Stimulated activated CD4-positive, alpha-beta T cell treated with anti-CD3 and anti-CD28 coated beads, TNF-alpha, amount 100 ng/mL, for 1 hour (primary cell): ENCODE measurements at places on chromosomes 2 and 18.

- no peak for DNase-seq
These were observed 72.7 kb upstream of the SPRED2 start for GRCh38 chr2:65504814-65505697.

GRCh38 chr2:7012141-7012764 is 95.0 kb downstream of the RNF144A start:
- no peak for DNase-seq

- DNase-seq, result no peak
These were observed 19.8 kb downstream of the SMIM21 start for GRCh38 chr18:75407468-75408437.

DNA sequence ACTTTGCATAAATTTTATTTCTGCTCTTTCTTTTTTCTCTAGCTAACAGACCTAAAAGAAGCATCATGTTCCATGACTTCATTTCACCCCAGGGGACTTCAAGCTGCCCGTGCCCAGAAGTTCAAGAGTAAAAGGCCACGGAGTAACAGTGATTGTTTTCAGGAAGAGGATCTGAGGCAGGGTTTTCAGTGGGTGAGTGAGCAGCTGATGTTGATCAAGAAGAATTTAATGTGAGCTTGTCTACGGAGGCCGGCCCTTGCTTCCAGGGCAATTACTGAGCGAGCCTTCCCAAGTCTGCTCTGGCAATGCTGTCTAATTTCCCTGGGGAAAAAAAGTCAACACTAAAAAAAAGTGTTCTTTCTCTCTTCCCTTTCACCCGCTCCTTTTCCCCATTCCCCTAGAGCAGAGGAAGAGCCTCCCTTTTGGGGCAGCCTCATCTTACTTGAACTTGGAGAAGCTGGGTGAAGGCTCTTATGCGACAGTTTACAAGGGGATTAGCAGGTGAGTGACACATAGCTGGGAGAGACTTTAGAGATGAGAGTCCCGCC is 1.2 kb downstream of the CDK15 start:
- no peak for DNase-seq

GRCh38 chr2:203775684-203776083 is 69.2 kb downstream of the CD28 start:
- DNase-seq, result no peak

GRCh38 chr2:61900281-61900680 is 5.2 kb upstream of the COMMD1 start:
- no peak for DNase-seq
